ENCODE measurements at places on chromosomes 7 and 10.

DNA sequence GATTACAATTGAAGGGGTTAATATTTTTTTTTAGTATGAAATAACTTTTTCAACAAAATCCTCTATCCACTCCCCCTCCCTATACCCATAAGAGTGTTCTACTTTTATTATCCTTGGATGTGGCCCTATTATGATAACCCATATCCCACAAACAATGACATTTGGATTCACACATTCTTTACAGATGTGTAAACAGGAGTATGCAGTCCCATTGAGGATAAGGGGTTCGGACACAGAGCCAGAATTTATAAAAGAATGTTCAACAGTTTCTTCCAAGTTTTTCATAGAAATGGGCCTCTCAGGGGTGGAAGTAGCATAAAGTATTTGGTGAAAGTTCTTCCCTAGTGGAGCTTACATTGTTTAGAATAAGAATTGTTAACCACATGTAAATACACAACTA lies 16.1 kb upstream of the PCLO start:
- no peak for DNase-seq

- no peak for DNase-seq
Measured at GRCh38 chr7:85882335-85882734, 695.5 kb upstream of the SEMA3D start.

- peak; percentile 66 for DNase-seq
Measured at GRCh38 chr10:69908124-69908523, 106.4 kb downstream of the COL13A1 start.

DNA sequence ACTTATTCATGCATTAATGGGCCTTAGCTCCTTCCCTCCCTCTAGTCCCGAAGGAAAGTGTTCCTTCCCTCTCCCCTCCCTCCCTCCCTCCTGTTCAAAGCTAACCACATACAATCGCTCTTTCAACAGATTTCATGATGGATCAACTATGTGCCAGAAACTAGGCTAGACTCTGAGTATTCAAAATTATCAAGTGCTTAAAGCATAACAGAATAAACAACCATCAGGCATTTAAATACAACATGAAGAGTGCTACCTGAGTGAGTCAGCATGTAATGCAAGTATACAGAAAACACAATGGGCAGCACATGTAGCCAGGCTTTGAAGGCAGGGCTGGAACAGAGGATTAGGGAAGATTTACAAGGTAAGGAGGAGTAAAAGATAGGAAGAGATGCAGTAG lies 11.3 kb downstream of the CHCHD3 start:
- DNase-seq = no peak

DNA sequence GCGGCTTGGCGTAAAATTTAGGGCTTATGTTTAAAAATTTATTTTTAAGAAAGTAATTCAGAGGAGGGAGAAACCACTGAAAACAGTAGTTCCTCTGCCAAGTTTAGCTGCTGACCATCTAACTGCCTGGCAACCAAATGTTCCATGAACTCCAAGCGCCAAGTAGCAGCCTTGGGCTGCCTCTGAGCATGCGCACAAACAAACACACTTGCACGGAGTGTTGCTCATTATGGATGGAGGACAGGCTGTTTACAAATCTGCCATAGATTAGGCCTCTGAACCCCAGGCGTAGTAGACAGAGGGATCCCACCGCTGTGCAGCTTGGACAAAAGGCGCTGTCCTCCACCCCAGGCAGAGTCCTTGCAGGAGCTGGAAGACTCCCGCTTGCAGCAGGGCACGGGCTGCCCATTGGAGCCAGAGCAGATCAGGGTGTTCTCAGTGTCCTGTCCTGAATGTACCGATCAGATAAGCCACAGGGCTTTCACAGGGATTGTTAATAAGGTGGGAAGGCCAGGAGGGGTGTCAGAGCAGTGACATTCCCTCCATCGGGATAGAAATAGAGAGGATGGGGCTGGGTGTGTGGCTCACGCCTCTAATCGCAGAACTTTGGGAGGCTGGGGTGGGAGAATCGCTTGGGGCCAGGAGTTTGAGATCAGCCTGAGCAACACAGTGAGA lies 47.7 kb upstream of the LYZL1 start:
- DNase-seq = no peak

GRCh38 chr7:149620961-149621360 lies 123.4 kb upstream of the ZNF746 start:
- no peak for DNase-seq

DNA sequence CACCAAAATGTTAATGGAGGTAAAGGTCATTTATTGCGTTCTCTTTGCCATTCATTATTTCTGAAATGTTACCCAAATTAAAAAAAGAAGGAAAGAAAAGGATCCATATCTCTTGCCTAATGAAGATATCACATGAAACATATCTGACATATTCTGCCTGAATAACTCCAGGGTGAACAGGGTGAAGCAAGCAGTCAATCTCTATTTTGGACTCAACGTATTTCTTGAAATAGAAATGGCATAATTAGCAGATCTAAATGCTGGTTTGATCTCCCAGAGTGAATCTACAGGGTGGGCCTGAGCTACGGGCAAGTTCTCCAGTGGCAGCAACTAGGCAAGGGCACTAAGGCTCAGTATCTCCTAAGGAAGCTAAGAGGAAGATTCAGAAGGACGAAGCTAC lies 24.0 kb downstream of the MPP7 start:
- no peak for DNase-seq

GRCh38 chr10:48605786-48606529 lies 1.1 kb upstream of the ARHGAP22 start:
- DNase-seq = no peak
